GM23338 (cell line): ENCODE measurements at places on chromosomes 2 and 18.

- H3K27me3 ChIP-seq = no peaks in the 10 kb centered on the region
- no peak overlapping the region for H3K4me3 ChIP-seq
- no peaks in the 10 kb centered on the region for H3K4me1 ChIP-seq
- H3K36me3 ChIP-seq = no peaks in the 10 kb centered on the region
Measured at GRCh38 chr18:31731628-31732027, 29.1 kb downstream of the SLC25A52 start.

GRCh38 chr2:49306925-49307324 lies 152.6 kb upstream of the FSHR start:
- H3K36me3 ChIP-seq = no peaks in the 10 kb centered on the region
- H3K4me3 ChIP-seq = no peak overlapping the region
- no peaks in the 10 kb centered on the region for H3K4me1 ChIP-seq
- H3K27ac ChIP-seq = no peak overlapping the region
- no peaks in the 10 kb centered on the region for H3K27me3 ChIP-seq

DNA sequence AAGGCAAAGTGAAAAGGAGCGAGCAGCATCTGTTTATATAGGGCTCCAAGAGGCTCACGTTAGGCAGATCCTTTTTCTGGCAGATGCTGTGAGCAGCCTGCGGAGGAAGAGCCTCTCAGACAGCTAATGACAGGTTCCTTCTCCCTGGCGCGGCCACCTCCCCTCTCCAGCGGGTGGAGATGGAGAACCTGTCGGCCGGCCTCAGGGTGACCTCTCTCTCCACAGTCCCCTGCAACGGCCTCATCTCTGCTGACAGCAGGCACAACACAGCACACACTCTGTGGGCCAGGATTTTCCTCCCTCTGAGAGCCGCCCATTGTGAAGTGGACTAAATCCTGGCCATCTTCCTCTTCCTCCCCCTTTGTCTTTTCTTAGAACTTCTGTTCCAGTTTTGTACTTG lies 119.8 kb downstream of the PRKCE start:
- no peak overlapping the region for H3K27ac ChIP-seq
- no peaks in the 10 kb centered on the region for H3K36me3 ChIP-seq
- peak; percentile 27 for DNase-seq
- H3K27me3 ChIP-seq = no peaks in the 10 kb centered on the region
- no peak overlapping the region for H3K4me3 ChIP-seq

DNA sequence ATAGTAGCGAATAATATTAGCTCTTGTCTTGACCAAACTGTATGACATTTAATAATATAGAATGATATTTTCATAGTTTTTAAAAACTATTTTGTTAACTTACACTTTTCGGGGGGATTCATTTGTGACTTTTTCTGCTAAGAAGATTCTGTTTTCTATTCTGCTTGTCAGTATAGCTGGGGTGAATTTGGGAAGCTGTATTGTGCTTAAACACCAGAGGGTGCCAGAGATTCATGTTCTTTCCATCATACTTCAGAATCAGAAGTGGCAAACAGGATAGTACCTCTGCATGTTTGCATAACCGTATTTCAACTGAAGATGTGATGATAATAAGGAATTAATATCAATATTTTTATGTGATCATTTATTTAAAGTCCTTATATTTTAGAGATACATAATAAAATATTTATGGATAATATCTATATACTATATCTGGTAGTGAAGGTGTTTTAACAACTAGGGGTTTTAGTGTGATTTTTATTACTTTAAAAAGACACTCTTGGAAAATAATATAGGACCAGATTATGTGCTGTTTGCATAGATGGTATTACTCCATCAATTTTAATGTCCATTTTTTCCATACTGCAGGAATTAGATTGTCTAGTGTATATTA lies 81.0 kb downstream of the TAF4B start:
- DNase-seq = peak; percentile 76
- no peaks in the 10 kb centered on the region for H3K4me1 ChIP-seq
- H3K4me3 ChIP-seq = no peak overlapping the region
- H3K27ac ChIP-seq = peak overlapping the region; percentile 61; the same call in 1 of the 2 replicates
- no peaks in the 10 kb centered on the region for H3K27me3 ChIP-seq

GRCh38 chr2:46997329-46997728 lies 81.7 kb upstream of the MCFD2 start:
- no peak overlapping the region for H3K27ac ChIP-seq
- DNase-seq = no peak
- H3K4me3 ChIP-seq = no peak overlapping the region
- H3K36me3 ChIP-seq = no peaks in the 10 kb centered on the region

GRCh38 chr2:85708641-85709040 lies 14.5 kb downstream of the GNLY start:
- H3K27me3 ChIP-seq = peaks cover 6% of the 10 kb centered on the region; the same call in 1 of the 2 replicates
- DNase-seq = no peak
- H3K4me3 ChIP-seq = no peak overlapping the region
- no peaks in the 10 kb centered on the region for H3K36me3 ChIP-seq

DNA sequence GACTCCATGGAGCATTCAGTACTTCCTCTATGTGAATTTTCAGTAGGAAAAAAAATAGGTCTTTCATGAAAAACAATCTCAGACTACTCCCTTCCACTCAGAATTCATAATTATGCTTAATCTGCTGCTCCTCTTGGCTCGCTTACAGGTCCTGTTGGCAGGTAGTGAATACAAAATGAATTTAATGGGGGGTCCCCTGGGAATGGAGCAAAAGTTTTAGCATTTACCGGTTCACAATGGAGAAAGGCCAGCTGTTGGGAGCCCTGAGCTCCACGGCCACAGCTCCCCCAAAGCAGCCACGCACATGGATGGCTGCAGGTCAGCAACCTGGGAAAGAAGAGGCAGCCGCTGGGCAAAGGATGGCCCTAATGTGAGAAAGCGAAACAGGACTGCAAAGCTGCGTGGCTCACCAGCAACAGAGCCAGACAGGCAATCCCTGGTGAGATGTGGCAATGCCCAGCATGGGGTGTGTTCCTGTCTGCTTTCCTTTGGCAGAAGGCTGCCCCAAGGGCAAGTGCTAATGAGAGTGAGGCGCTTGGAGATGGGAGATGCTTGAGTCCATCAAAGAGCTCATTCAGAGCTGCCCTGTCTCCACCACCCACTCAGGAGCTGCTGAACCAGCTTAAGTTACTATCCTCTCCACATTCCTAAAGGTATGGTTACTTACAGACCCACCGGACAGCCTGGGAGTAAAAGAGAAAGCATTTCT lies 447.4 kb downstream of the EPHA4 start:
- H3K27me3 ChIP-seq = no peaks in the 10 kb centered on the region
- no peaks in the 10 kb centered on the region for H3K4me1 ChIP-seq
- no peak overlapping the region for H3K27ac ChIP-seq
- H3K4me3 ChIP-seq = no peak overlapping the region
- DNase-seq = peak; percentile 38

- H3K27ac ChIP-seq = no peak overlapping the region
- H3K4me3 ChIP-seq = no peak overlapping the region
- no peak for DNase-seq
- no peaks in the 10 kb centered on the region for H3K36me3 ChIP-seq
- no peaks in the 10 kb centered on the region for H3K4me1 ChIP-seq
Measured at GRCh38 chr2:85986121-85986520, 97.3 kb upstream of the ST3GAL5 start.

- no peak within 1 kb of the TSS for H3K27ac ChIP-seq
- 0 out of 2 replicates have a peak within 1 kb of the TSS, but pooled peaks have one; percentile 32 for H3K4me3 ChIP-seq
- peak; percentile 95 for DNase-seq
Measured at GRCh38 chr2:96138179-96139145, at the start of gene ASTL. Gene ASTL (minus strand): TSS chr2:96138502. CDS start chr2:96138436, 66 bp downstream.

DNA sequence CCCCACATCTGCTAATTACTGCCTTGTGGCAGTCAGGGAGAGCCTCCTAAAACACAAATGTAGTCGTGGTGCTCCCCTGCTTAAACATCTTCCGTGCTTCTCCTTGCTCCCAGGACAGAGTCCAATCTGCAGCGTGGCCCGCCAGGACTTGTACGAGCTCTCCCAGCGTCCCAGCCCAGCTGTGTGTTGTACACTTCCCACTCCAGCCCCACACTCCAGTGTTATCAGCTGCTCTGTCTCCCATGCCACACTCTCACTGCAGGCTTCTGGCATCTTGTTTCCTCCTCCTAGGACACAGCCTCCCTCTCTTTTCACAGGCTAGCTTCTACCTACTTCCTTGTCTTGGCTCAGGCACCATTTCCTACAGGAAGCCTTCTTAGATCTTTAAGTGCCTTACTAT lies 199.4 kb downstream of the ALPK2 start:
- H3K27me3 ChIP-seq = no peaks in the 10 kb centered on the region
- DNase-seq = no peak
- H3K27ac ChIP-seq = no peak overlapping the region
- H3K4me3 ChIP-seq = no peak overlapping the region

DNA sequence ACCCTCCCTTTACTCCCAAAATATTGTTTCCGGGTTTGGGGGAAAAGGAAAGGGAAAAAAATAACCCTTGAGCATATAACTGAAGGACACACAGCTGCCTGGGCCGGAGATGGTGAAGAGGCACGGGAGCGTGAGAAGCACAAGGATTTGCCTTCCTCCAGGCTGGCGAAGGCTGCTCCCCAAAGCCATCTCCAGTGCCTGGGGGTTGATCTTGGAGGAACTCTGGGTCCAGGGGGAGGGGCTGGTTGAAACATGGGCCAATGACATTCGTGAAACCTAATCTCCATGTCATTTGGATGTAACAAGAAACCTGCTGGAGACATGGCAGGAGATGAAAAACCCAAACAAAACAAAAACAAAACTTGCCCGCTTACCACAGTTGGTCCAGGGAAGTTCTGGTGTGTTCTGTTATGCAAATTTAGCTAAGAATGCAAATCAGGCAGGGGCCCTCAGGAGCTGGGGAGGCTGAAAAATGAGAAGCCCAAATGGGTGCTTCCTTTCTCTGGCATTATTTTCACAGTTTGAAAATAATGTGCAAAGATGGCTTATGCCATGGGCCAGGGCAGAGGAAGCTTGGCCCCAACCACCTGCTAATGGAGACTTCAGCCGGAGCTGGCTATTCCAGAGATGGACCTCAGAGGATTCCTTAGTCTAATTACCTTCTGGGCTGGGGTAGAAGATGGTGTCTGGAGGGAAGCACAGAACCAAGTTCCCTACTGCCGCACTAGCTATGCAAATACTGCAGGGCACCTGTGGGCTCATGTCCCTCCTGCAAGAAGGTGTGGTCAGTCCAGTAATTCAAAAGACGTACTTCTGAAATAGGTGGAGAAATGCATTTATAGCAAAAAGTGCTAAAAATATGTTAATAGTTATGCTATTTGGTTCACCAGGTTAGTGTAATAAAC lies 180.9 kb downstream of the BCL2 start:
- H3K4me3 ChIP-seq = peak overlapping the region; percentile 19; the same call in 1 of the 2 replicates
- H3K36me3 ChIP-seq = no peaks in the 10 kb centered on the region
- peak; percentile 93 for DNase-seq
- no peaks in the 10 kb centered on the region for H3K27me3 ChIP-seq
- peak overlapping the region; percentile 56 for H3K27ac ChIP-seq

DNA sequence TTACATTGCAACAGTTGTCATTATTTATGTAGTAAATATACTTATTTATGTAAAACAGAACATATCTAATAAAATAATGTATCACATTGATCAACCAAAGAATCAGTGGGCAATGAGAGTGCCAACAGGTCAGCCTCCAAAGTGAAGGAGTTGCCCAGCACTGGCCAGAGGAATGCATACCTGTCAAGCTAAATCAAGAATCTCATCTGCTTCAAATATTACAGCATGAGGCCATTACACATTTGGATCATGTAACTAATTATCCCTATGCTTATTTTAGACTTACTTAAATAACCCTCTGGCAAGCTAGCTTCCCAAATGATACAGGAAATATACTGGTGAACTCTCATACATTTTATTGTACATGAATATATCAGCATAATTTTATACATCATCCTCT lies 1211.7 kb upstream of the ACVR2A start:
- H3K4me3 ChIP-seq = no peak overlapping the region
- H3K36me3 ChIP-seq = no peaks in the 10 kb centered on the region

DNA sequence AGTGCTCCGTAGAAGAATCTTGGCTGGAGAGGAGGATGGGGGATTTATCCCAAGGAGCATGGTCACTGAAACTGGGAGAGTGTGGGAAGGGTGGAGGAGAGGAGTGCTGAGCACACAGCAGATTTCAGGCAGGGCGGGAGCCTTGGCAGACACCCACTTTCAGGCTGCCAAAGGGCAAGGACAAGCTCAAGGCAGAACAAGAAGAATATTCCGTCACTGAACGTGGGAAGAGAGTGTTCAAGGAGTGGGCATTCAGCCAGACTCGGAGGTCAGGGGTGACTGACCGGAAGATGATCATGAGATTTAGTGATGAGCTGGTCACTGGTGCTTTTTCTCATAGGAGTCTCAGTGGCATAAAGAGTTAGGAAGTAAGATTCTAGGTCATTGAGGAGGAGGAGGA lies 136.2 kb upstream of the RASGRP3 start:
- H3K36me3 ChIP-seq = no peaks in the 10 kb centered on the region
- no peak overlapping the region for H3K27ac ChIP-seq
- no peaks in the 10 kb centered on the region for H3K4me1 ChIP-seq
